Muscle of arm (tissue), 14 donors: ENCODE measurements at places on chromosomes 16 and 17. TPM values are rescaled to one million over a fixed set of nuclear protein-coding genes. Genes with fewer than 3 reads are reported as not detected.
A peak's percentile ranks its signal among the peaks of the same experiment; 100 is the strongest.

Gene MRPL58
- polyA plus RNA-seq = 22.7 TPM

Gene CCDC200
- not detected for polyA plus RNA-seq

Gene PRDM7
- polyA plus RNA-seq = not detected

Gene OTOP3
- not detected for polyA plus RNA-seq

Gene ITGB3
- 17.7 TPM for polyA plus RNA-seq

Gene EPX
- 0.52 TPM for polyA plus RNA-seq

Gene TMEM238L
- not detected for polyA plus RNA-seq

Gene CMTM1
- polyA plus RNA-seq = 5.7 TPM

Gene DRC7
- polyA plus RNA-seq = not detected

Gene TNFSF13
- polyA plus RNA-seq = 2.8 TPM

Gene GALR2
- polyA plus RNA-seq = not detected

- DNase-seq = peak; percentile 88
Measured at GRCh38 chr17:48618256-48618896, 3.3 kb upstream of the HOXB8 start.

GRCh38 chr16:55843105-55843395, 10.2 kb upstream of the CES1 start:
- DNase-seq = no peak

- DNase-seq = no peak
Measured at GRCh38 chr17:34614698-34615097, 35.3 kb downstream of the TMEM132E start.

DNA sequence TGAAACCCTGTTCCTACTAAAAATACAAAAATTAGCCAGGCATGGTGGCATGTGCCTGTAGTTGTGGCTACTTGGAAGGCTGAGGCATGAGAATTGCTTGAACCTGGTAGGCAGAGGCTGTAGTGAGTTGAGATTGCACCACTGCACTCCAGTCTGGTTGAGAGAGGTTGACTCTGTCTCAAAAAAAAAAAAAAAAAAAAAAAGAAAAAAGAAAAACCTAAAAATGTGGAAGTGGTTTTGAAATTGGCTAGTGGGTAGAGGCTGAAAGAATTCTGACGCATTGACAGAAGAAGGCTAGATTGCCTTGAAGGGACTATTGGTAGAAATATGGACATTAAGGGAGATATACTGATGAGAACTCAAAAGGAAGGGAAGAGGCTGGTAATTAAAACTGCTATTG, 33.6 kb upstream of the CPPED1 start:
- DNase-seq = no peak

DNA sequence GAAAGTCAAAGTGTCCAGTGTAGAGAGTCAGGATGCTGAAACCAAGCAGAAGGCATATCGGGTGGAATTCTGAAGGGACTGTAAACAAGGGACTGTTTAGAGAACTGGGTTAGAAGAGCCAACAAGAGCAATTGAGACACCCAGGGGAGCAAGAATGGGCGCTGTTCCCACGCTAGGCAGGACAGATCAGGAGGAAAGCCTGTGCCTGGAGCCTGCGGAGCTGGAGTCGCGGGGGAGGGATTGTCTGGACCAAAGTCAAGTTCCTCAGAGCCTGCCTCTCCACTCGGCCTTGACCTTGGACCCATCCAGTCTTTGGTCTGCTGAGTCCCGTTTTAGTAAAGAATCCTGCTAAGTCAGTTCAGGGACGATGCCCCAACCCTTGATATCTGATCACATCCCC, 14.7 kb upstream of the KLHL36 start:
- peak; percentile 48 for DNase-seq

DNA sequence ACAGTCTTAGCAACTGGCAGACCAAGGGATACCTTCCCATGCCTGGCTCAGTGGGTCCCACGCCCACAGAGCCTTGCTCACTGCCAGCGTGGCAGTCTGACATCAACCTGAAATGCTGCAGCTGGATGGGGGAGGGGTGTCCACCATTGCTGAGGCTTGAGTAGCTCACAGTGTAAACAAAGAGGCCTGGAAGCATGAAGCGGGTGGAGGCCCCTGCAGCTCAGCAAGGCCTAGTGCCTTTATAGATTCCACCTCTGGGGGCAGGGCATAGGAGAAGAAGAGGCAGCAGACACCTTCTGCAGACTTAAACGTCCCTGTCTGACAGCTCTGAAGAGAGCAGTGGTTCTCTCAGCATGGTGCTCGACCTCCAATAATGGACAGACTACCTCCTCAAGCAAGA, 263.2 kb downstream of the KIF2B start:
- no peak for DNase-seq

DNA sequence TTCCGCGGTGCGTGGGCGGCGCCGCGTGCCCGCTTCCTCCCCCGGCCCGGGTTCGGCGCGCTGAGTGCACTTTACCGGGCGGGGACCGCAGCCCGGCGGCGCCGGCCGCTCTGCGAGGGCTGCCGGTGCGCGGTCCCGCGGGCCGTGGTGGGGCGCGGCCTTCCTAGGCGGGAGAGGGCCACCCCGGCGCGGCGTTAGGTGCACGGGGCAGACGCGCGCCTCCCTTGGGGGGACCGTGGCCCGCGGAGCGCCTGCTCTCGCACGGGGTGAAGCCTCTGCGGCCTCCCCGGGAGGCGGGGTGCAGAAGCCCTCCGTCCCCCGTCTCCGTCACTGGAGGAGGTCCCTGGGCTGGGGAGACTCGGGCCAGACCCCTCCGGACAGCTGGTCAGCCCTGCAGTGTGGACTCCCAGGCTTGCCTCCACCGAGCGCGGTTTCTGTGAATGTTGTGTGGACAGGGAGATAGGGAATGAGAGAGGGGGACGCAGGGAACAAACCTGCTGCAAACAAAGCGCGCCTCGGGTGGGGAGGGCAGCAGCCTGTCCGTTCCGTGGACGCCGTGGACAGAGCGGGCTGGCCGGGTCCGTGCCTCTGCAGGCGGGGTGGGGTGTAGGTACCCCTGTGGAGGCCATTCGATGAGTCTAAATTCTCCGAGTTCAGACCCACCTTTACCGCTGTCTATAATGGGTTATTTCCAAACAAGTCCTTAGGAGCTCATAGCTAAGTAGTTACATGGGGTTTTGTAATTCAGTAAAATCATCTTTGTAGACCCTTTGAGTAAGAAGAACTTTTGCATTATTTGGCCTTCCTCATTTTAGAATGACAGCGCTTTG, 721 bp downstream of the TBCD start:
- no peak for DNase-seq

GRCh38 chr17:74177018-74177450, 26.4 kb upstream of the RPL38 start:
- DNase-seq = no peak

GRCh38 chr16:51834794-51835193, 683.7 kb upstream of the SALL1 start:
- DNase-seq = no peak

GRCh38 chr17:45146890-45147580, 1.2 kb upstream of the HEXIM1 start:
- DNase-seq = peak; percentile 90
